ENCODE measurements at places on chromosomes 1 and 21.

- DNase-seq: no peak
These were observed 65.5 kb upstream of the WNT4 start for GRCh38 chr1:22208268-22208972.

DNA sequence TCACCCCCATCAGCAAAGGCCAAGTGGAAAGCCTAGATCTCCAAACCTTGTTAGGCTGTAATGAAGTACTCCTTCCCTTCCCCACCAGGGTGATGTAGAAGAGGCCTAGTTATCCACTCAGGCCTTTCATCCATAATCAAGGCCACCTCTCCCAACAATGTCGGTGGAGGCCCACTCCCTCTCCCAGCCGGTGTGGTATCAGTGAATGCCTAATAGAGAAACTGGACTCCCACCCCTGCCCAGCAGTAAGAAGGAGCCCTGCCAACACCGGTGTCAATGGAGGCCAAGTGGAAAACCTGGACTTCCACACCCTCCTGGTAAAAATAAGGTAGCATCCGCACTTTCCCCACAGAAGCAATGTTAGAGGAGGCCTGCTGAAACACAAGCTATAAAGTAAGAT is 23.9 kb downstream of the NDUFS5 start:
- no peak for DNase-seq

- DNase-seq: no peak
These were observed 46.7 kb upstream of the SARS1 start for GRCh38 chr1:109167001-109167506.

DNA sequence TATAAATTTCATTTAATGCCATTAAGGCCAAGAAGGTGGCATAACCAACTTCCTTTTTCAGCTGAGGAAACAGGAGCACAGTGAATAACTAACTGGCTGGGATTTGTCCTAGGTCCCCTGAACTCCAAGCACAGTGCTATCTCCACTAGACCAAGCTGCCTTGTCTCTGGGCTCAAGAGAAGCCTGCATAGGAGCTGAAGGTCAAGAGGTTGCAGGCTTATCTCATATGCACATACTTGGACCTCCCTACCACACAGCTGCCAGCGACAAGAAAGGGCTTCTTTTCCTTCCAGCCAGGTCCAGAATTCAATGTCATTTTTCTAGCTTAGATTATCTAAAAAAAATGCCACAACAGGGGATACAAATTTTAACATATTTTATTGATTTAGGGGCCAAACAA is 27.1 kb downstream of the AK2 start:
- DNase-seq: no peak

DNA sequence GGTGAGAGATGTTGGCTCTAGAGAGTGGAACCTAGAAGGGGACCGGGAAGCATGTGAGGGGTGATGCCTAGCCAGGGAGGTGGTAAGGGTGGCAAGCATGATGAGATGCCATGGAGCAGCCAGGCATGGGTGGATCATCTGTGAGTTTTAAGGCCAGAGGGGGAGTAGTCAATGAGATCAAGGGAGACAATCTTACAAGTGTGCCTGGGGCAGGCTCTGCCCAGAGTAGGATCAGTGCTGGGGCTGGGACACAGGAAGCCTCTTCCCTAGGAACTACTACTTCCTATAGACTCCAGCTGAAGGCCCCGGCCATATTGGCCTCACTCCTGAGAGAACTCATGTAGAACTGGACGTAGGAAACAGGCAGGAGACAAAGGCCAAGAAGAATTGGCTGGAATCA is 192.4 kb upstream of the CSF3R start:
- no peak for DNase-seq

- DNase-seq: no peak
These were observed 49.2 kb downstream of the B3GALNT2 start for GRCh38 chr1:235455097-235455496.

GRCh38 chr1:203751051-203751450 is 13.9 kb upstream of the LAX1 start:
- DNase-seq: no peak

GRCh38 chr1:184027826-184028695 is 9.5 kb downstream of the COLGALT2 start:
- no peak for DNase-seq

DNA sequence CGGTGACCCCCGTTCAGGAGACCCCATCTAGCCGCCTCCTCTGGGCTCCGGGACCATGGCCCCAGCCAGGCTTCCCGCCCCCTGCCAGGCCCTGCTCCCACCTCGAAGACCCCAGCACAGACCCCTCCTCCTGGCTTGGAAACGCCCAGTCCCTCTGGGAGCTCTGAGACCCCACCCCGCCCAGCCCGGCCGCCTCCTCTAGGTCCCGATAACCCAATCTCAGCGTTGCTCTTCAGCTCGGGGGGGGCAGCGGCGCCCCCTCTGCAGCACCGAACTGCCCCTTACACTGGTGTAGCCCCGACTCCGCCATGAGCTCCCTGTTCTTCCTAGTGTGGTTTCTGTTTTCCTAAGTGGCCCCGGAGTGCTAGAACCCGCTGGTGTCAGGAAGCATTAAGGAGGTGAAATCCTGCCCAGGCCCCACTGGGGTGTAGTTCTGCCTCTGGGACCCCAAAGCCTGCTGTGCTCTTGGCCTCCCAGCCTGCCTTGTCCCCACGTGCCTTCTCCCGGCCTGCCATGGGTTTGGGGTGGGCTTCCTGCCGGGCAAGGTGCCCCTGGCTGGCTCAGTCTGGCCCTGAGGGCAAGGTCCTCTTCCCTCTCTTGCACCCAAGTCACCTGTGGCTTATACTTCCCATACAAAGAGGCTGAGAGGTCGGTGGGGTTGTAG is 10.7 kb upstream of the MMEL1 start:
- no peak for DNase-seq

DNA sequence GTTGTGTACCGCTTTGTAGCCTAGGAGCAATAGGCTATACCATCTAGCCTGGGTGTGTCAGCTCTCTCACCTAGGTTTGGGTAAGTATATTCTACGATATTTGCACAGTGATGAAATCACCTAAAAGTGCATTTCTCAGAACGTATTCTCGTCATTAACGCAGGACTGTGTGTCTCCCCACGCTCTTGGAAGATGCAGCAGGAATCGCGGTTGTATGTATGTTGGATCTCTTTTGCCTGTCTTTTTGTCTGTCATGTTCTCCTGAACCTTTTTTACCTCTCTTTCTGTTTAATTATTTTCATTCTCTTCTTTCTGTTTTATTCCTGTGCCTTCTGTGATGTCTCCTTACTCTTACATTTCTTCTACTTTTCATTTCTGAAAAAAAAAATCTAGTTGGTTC is 140.5 kb upstream of the COL6A1 start:
- no peak for DNase-seq

GRCh38 chr1:212341090-212341489 is 55.9 kb downstream of the PPP2R5A start:
- no peak for DNase-seq

- DNase-seq: no peak
These were observed 589.4 kb downstream of the PLPP3 start for GRCh38 chr1:55990007-55990406.

DNA sequence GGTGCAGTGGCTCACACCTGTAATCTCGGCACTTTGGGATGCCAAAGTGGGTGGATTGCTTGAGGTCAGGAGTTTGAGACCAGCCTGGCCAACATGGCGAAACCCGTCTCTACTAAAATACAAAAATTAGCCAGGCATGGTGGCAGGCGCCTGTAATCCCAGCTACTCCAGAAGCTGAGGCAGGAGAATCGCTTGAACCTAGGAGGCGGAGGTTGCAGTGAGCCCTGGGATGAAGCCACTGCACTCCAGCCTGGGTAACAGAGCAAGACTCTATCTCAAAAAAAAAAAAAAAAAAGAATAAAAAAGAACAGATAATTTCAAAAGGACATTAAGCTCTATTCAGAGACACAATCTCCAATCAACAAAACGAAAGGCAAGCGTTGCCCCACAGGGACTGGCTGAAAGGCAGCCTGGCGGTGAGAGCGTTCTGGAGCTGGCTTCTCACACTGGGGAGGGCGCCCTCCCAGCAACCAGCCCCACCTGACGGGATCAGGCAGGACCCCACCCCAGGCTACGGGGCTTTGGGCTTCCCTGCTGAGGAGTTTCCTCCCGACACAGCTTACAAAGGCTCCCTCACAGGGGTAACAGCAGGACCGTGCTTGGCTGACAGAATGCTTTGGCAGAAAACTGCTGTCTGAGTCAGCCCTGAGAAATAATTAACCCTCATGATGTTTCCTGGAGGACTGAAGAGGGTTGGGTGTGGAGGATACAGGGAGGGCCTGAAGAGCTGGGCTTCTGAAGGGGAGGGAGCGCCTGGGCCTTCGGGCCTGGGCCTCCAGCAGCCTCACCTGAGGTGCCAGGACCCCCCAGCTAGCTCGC is 31.1 kb upstream of the SRP9 start:
- peak; percentile 21 for DNase-seq

DNA sequence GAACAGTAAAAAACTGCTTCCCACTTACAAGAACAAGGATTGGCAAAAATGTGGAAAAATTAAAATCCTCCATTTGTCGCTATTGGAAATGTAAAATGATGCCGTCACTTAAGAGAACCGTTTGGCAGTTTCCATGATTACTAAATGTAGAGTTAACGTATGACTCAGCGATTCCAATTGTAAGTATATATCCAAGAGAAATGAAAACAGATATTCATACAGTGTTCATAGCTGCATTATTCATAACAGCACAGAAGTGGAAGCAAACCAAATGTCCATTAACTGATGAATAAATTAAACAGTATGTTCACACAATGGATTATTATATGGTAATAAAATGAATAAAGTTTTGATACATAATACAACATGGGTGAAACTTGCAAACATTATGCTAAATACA is 971.0 kb downstream of the AMY1C start:
- no peak for DNase-seq

- no peak for DNase-seq
These were observed 2.1 kb downstream of the C1orf21 start for GRCh38 chr1:184388971-184389370.

DNA sequence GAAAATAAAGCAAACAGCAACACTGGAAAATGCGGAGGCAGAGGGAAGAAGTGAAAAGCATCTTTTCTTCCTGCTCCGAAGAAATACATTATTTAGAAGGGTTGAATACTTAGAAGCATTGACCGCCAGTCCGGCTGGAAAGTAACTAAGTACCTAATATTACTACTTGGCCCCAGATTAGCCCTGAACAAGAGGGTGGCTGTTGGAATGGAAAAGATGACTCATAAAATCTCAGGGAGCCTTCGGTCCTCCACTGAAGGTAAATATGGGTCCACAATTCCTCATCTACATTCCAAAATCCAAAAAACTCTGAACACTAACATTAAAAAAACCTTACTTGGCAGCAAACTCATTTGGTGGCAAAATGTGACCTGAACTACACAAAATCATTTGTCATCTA is 40.1 kb downstream of the BCAR3 start:
- DNase-seq: no peak

- DNase-seq: no peak
These were observed 5.6 kb downstream of the CRCT1 start for GRCh38 chr1:152519851-152520250.

GRCh38 chr1:32848354-32849063 is 22.2 kb downstream of the FNDC5 start:
- no peak for DNase-seq

GRCh38 chr1:42956739-42957138 is 1.9 kb downstream of the SLC2A1 start:
- no peak for DNase-seq

GRCh38 chr1:167533851-167534300 is 15.5 kb upstream of the CD247 start:
- DNase-seq: peak; percentile 38

- no peak for DNase-seq
These were observed 84.4 kb downstream of the CATSPERE start for GRCh38 chr1:244545511-244545910.

GRCh38 chr1:28139025-28139712 is 37.3 kb downstream of the PTAFR start:
- no peak for DNase-seq

- DNase-seq: no peak
These were observed 20.3 kb downstream of the DDX20 start for GRCh38 chr1:111775966-111776365.

DNA sequence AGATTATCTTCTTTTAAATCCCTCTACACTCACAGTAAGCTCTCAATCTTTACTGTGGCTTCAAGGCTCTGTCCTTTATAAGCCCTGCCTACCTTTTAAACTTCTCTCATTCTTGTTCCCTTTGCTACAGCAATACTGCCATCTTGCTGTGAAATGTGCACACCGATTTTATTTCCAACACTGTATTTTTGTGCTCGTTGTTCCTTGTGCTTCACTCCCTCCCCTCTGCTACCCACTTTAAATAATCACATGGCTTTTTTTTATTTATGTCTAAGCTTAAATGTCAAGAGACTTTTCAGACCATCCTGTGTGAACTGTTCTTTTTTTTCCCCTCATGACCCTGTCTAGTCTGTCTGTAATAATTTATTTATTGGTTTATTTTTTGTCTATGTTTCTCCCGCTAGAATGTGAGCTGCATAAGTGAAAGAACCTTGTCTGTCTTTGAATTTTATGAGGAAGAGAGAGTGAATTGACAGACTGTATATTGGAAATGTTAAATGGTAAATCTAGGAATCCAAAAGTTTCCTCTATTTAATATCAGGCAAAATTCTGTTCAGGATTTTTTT is 45.7 kb downstream of the ABCD3 start:
- no peak for DNase-seq

DNA sequence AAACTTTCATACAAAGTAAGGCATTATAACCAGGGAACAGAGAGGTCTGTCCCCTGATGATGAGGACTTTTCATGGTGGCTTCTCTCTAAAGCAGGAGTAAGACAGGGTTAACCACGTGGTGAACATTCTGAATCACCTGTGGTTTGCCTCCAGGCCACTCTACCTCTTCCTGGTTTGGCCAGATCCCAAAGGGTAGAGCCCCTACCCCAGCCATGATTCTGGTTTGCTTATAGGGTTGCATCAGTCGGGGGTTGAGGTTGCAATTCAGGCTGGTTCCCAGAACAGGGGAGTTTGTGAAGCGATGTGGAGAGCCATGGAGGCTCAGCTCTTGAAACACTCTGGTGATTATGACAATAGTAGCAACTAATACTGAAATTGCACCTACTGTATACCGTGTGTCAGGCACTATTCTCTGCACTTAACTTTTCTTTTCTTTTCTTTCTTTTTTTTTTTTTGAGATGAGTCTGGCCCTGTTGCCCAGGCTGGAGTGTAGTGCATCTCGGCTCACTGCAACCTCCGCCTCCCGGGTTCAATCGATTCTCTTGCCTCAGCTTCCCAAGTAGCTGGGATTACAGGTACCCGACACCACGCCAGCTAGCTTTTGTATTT is 8.3 kb downstream of the CNR2 start:
- DNase-seq: no peak

DNA sequence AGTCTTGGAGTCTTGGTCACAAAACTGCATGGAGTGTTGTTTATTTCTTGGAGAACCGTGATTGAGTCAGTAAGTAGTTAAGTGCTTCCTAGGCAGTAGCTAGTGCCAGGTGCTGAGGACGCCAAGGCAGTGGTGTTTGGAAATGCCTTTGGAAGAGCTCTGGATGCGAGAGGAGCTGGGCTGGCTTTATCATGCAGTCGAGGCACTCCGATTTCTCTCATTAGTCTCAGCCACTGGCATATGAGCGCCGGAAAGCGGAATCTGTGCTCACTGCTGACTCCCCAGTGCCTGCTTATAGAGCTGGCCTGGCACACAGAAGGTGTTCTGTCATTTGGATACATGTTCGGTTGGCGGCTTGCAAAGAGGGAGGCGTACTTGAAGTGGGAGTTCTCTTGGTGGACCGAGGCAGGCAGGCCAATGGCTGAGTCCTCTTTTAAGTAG is 3.6 kb downstream of the TENT5C start:
- DNase-seq: no peak

GRCh38 chr1:192589813-192590212 is 14.2 kb downstream of the RGS1 start:
- no peak for DNase-seq

GRCh38 chr21:45747233-45747766 is 103.8 kb downstream of the PCBP3 start:
- DNase-seq: no peak

Data from SW 1271 (cell line).